ENCODE measurements at places on chromosomes 4 and X.

DNA sequence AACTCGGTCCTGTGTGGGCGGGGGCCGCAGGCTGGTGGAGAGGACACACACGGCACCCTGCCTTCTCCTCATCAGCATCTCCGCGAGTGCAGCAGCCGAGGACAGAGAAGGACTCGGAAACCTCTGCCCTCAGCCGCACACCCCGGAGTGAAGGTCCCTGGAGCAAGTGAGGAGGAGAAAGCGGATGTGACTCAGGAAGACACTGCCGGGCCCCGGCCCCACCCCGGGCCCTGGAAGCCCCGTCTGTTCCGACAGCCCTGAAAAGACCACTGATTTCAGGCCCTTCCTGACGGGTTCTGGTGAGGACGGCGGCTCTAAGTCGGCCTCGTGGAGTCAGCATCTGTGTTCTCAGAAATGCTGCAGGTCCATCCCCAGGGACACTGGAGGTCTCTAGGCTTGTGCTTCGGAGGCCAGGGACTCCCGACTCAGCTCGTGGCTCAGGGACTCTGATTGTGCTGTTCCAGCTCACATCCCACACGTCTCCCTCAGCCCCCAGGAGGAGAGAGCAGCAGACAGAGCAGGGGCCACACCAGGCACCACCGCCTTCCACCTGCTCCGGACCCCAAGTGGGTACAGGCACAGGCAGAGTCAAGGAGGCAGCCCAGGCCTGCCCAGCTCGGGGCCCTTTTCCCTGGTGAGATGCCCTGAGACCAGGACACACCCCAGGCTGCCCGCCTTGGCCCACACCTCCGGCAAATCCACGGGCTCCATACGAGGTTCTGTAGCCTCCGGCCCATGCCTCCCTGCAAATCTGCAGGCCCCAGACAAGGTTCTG, 134.5 kb upstream of the NKX1-1 start:
- no peak for DNase-seq

GRCh38 chr4:125254106-125254505, 60.6 kb upstream of the FAT4 start:
- no peak for DNase-seq

- no peak for DNase-seq
Measured at GRCh38 chr4:5654791-5655190, 53.6 kb downstream of the EVC2 start.

- no peak for DNase-seq
Measured at GRCh38 chr4:100042711-100043110, 92.6 kb upstream of the H2AZ1 start.

GRCh38 chrX:116204932-116205331, 34.4 kb downstream of the AGTR2 start:
- DNase-seq: no peak

- no peak for DNase-seq
Measured at GRCh38 chr4:164204434-164204833, 549.5 kb upstream of the SMIM31 start.

DNA sequence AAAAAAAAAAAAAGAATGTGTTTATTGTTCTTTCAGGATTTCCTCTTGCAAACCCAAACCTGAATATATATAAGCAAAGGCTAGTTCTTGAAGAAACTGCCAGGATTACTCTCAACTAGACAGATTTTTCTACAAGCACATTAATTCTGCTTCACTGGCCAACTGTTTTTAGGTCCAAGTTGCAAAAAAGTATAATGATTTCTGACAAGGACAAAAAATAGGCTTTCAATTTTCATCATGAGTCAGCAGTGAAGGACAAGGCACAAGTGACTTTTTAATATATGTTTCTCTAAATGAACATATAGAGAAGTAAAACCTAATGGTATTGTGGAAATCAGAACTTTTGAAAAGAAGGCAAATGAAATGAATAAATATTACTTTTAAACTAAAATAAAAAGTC, 73.7 kb downstream of the ELOVL6 start:
- DNase-seq: no peak

- no peak for DNase-seq
Measured at GRCh38 chr4:125464146-125464545, 149.4 kb downstream of the FAT4 start.

GRCh38 chrX:103630171-103630511, 1.4 kb downstream of the TCEAL1 start:
- DNase-seq: no peak

DNA sequence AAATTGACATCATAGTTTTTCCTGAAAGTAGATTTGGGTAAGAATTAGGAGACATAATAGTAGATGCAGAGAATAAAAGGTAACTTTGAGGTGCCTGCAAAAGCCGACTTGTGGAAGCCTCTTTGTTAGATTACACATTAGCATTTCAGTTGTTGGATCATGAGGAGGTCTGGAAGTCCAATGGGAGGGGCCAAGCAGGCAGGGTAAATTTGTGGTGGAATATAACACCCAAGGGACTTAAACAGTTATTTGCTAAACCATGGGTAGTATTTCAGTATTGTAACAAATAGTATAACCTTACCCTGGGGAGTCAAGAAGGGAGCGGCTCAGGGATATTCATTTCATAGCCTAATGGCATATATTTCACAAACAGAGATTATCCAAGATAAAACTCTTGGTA, 810.7 kb upstream of the AMOT start:
- no peak for DNase-seq

- DNase-seq: no peak
Measured at GRCh38 chr4:51907006-51907669, 64.2 kb downstream of the DCUN1D4 start.

DNA sequence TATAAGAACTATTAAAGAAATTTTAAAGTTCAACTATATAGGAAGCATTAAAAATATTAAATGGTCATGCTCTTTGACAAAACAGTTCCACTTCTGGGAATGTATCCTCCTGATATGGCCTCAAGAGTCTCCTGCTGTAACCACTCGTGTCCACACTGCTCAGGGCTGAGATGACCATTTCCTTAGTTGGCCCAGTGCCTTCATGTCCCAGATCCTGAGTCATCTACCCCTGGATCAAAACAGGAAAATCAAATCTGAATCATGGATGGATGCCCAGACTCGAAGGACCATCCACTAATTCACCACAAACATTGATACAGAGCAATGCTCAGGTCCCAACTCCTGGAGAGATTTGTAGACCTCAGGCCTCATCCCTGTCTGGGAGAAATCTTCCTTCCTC, 44.7 kb downstream of the GPRASP3 start:
- DNase-seq: no peak

DNA sequence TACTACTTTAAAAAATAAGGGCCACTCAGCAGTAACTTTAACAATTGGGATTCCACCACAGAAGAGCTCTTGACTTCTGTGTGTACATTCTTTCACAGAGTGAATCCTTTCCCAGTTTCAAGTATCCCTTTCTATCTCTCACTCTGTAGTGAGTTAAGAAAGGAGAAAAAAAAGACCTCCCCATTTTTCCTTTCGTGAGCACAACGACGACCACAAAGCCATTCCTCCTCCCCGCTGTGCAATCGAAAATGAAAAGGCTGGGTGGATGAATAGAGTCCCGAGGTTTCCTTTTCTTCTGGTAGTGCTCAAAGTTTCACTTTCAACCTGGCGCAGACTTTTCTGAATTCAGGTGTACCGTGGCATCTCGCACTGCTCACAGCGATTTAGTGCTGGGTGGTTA, 58.0 kb downstream of the TAB3 start:
- peak; percentile 53 for DNase-seq

- no peak for DNase-seq
Measured at GRCh38 chrX:68429216-68429615, 4.1 kb downstream of the OPHN1 start.

- DNase-seq: no peak
Measured at GRCh38 chr4:52755426-52755825, 4.2 kb upstream of the ERVMER34-1 start.

- DNase-seq: no peak
Measured at GRCh38 chrX:110915111-110915510, 119.5 kb upstream of the CHRDL1 start.

DNA sequence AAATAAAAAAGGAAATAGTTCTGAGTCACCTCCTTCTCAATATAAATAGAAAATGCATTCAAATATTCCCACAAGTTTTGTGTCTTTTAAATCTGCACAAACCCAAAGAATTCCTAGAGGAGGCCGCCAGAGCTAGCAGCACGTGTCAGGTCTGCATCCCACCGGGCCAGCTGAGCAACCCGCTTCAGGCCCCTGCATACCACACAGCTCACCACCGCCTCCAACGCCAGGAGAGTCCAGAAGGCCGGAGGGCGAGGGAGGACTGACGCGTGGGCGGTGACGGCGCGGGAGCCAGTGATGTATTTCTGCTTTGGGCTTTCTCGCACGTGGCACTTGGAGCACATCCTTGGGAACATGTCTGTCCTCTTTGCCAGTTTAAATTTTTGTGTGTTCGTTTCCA, 61.9 kb upstream of the CLDN34 start:
- no peak for DNase-seq

- no peak for DNase-seq
Measured at GRCh38 chr4:53932796-53933610, 131.4 kb downstream of the CHIC2 start.

DNA sequence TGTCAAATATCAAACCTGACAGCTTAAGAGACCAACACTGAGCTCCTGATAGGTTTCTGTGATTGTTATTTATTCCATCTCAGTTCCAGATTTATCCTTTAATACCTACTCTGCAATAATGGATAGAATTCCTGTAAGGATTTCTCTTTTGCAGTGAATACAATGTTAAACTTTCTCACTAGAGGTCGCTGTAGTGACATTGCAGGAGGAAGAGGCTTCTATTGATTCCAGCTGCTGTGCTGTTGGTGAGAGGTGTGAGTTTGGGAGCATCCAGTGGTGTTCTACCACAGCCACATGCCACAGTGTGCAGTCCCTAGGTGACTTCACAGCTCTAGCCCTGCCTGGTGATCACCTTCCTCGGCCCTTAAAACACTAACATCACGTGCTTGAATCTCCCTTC, 34.6 kb upstream of the DCAF8L2 start:
- no peak for DNase-seq

DNA sequence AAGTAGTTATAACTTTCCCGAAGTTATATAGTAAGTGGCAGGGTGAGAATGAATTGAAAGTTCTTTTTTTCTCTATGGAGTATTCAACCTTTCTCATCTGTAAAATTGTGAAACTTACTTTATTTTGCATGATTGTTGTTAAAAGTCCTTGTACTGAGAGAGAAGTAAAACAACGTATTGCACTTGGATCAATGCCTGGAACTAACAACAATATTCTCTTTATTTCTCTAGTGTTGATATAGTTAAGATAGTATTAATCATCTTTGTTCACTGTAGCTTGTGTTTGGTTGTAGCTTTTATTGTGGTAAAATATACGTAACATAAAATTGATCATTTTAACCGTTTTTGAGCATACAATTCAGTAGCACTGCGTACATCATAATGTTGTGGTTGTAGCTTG, 48.7 kb downstream of the STIM2 start:
- no peak for DNase-seq

DNA sequence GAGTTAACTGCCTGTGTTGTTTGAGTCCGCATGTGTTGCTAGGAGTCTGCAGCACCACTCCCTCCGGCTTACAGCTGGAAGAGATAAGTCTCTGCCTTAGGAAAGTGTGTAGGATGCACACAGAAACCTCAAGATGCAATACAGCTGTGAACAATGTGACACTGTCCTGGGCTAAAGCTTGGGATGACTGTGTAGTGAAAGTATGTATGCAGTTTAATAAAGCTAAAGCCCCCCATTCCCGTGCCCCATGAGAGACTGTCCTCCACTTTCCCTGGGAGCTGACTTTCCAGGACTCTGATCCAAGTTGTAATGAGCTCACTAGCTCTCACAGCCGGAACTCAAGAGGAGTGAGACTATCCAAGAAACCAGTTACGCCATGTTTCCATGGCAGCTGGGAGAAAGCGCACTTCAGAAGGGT, 156.6 kb upstream of the FTHL17 start:
- no peak for DNase-seq

- no peak for DNase-seq
Measured at GRCh38 chr4:64780664-64781063, 371.4 kb upstream of the TECRL start.

- DNase-seq: no peak
Measured at GRCh38 chr4:33696586-33696985, 2547.7 kb downstream of the ARAP2 start.

DNA sequence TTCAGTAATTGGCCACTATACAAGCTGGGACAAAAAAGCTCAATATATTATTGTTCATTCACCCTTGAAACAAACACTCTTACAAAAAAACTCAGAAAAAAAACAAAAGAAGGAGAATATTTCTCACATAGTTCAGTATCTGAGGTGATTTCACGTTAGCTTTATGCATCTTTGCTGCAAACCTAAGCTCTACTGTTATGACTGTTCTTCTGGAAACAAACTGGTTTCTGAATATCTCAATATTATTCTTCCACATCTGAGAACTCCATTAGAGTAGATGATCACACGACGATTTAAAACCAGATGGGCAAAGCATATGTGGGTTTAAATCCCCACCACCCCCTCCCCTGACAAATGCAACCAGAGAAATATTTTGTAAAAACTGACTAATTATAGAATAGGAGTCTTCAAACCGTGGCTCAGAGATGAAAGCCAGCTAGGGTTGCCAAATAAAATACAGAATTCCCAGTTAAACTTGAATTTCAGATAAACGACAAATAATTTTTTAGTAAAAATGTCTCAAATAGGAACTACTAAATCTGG, 182.0 kb upstream of the FAM241A start:
- no peak for DNase-seq

DNA sequence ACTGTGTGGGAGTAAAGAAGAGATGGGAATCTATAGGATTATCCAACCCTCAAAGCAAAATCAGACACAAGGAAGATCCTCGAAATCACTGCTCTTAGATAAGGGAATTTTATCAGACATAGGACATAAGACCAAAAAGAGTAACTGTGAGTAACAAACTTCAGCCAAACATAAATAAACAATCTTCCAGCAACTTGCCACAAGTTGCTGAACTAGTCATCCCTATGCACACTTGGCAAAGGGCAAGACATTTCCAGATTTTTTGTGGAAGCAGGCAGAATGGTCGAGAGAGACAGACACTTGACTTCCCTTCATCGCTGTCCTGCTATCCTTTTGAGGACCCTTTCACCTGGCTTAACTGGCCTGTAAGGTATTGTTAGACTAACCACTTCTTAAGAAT, 89.6 kb downstream of the KCNIP4 start:
- DNase-seq: no peak

GRCh38 chrX:136146614-136147314, 569 bp upstream of the FHL1 start:
- peak; percentile 37 for DNase-seq

DNA sequence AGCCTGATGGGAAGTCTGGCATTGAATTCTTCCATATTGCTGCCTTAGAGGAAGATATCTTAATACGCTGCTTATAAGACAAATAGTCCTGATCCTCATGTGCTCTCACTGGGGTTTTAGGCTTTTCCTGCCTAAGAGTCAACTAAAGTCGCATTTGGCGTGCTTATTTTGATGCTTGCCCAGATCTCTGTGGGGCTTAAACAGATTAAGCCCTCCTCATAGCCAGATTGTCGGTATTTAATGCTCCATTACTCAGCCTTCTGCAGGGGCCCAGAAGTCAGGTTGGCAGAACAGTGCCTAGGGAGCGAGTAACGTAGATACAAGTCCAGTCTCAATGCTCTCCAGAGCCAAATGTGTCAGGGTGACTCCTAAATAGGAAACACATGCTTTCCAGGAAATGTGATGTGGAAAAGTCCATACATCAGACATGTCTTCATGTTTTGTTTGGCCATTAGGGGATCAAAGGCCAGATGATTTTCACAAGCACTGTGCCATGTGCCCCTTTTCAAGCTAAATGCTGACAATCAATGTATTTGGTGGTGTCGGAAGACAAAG, 262.8 kb downstream of the PRDM5 start:
- DNase-seq: no peak

- DNase-seq: no peak
Measured at GRCh38 chrX:70043685-70044084, 6.1 kb downstream of the AWAT2 start.

All from activated T-cell treated with anti-CD3 and anti-CD28 coated beads, Interleukin-2, amount 50 U/mL, for 48 hours (primary cell).